Activated naive CD4-positive, alpha-beta T cell treated with anti-CD3 and anti-CD28 coated beads, Interleukin-2, amount 50 U/mL, for 72 hours (primary cell): ENCODE measurements at places on chromosomes 3 and 15. TPM values are rescaled to one million over a fixed set of nuclear protein-coding genes. Genes with fewer than 3 reads are reported as not detected.

DNA sequence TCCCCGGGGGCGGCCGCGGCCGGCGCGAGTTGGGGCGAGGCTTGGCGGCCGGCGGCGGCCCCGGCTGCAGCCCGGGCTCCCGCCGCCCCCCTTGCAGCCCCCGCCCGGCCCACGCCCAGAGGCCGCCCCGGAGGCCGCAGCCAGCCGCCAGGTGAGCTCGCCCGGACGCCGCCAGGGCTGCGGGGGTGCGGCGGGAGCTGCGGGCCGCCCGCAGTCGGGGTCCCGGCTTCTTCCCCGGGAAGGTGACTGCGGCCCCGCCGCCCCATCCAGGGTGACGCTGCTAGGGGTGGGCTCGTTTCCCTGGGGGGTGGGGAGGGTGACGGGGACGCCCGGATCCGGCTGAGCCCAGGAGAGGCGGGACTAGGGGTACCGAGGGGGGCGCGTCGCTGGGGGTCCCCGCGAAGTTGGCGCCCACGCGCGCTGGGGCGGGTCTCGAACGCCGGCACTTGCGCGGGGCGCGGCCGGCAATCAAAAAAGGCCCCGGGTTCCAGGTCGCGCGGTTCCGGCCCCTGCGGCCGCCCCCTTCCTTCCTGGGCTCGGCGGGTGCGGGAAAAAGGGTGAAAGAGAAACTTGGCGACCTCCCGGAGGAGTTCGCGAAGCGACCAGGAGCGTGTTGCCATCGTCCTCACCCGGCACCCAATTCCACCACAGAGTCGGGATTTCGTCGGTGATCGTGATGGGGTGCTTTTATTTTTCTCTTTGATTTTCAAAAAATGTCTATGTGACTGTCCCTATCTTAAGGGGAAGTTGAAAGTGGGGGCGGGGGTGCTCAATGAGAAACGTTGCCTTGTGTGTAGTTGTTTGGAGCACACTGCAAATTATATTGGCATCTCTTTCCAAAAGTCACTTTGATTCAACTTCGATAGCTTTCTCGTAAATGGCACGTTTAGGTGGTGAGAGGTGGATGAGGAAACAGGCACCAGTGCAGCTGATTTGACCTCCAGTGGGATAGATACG lies 619 bp downstream of the ATXN7 start:
- peak; percentile 33 for DNase-seq

Gene PLS1
- 8.1 TPM for total RNA-seq

- DNase-seq, result no peak
Observed at GRCh38 chr3:5299161-5299560, 111.7 kb downstream of the EDEM1 start.

DNA sequence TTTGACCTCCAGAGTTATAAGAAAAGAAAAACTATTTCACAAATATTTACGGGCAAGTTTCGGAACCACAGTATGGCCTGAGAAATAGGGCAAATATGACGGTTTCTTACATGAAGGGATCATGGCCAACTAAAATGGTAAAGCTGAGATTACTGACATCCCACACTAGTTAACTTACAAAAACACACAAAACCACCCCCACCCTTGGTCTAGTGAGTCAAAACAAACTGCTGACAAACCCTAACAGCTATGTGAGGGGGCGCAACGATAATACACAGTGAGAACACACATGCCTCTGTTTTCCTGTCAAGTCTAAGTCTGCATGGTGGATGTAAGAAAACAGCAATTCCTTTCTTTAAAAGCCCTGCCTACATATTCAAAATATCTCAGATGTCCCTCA lies 32.3 kb downstream of the CBLB start:
- DNase-seq, result peak; percentile 42

- DNase-seq, result no peak
Observed at GRCh38 chr3:112746675-112747280, 99.9 kb downstream of the CD200R1L start.

Gene LDHAL6B
- not detected for total RNA-seq

Gene FOXL2NB
- not detected for total RNA-seq

DNA sequence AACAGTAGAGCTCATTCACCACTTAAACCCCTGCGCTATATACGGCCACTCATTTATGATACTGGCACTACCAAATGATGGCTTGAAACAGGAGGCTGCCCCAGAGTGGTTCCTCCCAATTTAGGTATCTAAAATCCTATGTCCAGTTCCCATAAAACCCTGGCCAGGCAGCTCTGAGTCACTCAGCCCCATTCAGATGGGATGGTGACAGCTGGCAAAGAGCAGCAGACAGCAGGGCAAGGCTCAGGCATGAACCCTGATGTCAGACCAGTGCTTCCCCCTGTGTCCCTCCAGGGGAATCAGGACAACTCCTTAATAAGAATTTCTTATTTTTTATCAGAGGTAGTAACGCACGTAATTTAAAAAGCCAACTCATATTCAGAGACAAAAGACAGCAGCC lies 77.2 kb upstream of the RNU6-1 start:
- no peak for DNase-seq

Gene BCHE
- total RNA-seq, result not detected
